ACHN (cell line): ENCODE measurements at places on chromosomes 6 and 20.

- no peak for DNase-seq
Measured at GRCh38 chr6:142617158-142617557, 315.4 kb downstream of the ADGRG6 start.

DNA sequence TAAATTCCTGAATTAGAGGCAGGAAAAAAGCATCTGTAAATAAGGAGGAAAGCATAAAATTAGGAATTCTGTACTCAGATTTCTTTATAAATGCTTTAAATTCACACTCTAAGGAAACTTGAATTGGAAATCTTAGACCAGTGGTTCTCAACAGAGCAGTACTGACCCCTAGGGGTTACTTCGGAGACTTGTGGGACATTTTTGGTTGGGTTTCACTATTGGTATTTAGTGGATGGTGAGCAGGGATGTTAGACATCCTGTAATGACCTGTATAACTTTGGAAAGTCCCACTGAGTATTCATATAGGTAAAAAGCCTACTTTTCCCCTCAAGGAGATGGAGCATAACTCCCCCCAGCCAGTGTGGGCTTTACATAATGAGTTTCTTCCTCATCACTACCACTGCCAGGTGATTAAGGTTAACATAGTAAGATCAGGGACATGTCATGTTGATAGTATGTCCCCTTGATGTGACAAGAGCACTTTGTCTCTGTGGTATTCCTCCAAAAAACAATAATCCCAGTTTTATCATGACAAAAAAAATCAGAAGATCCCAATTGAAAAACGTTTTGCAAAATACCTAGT, 31.0 kb downstream of the GLO1 start:
- peak; percentile 54 for DNase-seq

DNA sequence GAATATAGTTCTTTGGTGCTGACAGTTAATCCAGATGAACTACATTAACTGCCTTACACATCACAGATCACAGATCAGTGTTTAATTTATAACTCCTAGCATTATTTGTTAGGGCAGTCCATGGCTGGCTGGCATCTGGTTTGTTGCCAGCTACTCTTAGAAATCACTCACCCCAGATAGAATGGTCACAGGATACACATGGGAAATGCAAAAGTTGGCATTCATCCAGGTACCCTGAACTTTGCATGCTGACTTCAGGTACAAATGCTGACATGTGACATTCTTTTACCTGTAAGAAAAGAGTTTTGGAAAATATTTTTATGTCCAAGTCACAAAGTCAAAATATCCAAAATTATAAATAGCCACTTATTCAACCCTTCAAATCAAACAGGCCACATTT, 20.2 kb downstream of the FBXL4 start:
- peak; percentile 53 for DNase-seq

DNA sequence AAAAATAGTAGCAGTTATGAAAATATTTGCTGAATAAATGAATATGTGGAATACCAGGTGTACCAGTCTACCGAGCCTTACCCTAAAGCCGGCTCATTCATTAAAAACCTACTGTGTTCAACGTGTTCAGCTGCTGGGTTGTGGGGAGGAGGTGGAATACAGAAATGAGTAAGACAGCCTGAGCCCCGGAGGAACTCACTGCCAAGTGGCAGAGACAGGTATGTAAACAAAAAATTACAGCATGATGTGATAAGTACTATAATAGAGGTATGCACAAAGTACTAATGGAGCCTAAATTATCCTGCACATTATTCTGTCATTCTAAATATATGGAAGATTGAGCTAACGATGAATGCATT, 6.8 kb upstream of the ADTRP start:
- no peak for DNase-seq

- no peak for DNase-seq
Measured at GRCh38 chr6:80341330-80341729, 234.9 kb downstream of the BCKDHB start.
